ENCODE measurements at places on chromosomes 11 and 22.

- no peak for DNase-seq
These were observed 21.2 kb downstream of the IGSF9B start for GRCh38 chr11:133935551-133935910.

- peak; percentile 29 for DNase-seq
These were observed 4.7 kb upstream of the ARHGAP42 start for GRCh38 chr11:100682247-100682969.

- DNase-seq = peak; percentile 54
These were observed 17.2 kb upstream of the C1QTNF4 start for GRCh38 chr11:47611348-47611794.

- DNase-seq = no peak
These were observed 30.2 kb downstream of the ZBTB16 start for GRCh38 chr11:114089748-114090147.

- no peak for DNase-seq
These were observed 84.0 kb upstream of the SHANK2 start for GRCh38 chr11:71336176-71336995.

GRCh38 chr11:122711831-122712381, 56.4 kb downstream of the UBASH3B start:
- DNase-seq = no peak

GRCh38 chr11:4466871-4467442, 15.5 kb upstream of the OR52K1 start:
- DNase-seq = no peak

All from GM12865 (cell line).